ENCODE measurements at places on chromosomes 13 and 19.

DNA sequence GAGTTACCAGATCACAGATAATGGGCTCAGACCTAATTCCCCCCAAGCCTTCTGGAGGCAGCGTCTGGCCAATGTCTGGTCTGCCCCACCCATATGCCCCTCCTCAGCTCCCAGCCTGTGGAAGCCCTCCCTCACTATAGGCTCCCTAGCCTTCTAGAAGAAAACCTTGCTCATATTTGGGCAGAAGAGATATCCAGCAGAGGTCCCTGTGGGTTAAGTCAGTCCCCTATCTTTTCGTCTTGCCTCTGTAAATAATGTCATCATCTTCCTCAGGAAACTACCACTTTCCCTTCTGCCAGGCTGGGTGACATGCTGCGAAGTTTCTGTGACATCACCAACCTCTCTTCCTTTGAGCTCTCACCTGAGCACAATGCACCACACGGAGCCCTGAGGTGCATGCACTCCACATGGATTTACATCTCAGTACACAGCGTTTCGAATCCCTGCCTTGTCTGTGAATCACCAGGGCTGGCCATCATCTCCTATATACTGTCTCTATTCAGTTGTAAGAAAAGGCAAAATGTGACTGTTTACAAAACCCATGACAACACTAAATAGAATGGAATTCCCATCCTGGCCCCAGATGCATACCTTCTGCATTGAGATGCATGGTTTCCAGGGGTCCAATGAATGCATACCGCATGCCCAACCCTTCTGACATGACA is 112.8 kb downstream of the CRYL1 start:
- no peak for DNase-seq

DNA sequence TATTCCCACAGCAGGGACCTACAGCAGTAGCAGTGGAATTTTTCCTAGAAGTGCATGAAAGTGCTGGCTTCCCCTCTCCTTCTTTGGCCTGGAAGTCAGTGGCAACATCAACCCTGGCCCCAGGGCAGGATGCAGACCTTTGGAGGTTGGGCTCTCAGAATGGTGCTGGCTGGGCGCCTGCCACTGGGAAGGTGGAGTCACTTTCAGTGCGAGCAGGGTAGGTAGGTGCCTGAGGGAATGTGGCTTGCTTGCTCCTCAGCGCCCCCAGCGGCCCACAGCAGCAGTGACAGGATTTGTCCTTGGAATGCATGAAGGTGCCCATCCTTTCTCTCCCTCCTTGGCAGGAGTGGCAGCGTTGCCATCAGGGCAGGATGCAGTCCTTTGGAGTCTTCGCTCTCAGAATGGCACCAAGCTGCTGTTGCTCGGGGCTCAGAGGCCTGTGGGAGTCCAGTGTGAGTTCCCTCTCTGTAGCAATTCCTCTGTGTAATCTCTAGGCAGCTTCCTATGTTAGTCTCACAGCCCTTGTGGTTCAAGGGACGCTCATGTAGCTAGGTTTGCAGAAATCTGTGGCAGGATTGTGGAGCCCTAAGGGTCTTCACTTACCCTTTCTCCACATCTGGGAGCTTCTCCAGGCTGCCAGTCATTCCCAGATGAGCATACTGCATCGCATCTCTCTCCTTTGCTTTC is 354.4 kb upstream of the DACH1 start:
- no peak for DNase-seq

DNA sequence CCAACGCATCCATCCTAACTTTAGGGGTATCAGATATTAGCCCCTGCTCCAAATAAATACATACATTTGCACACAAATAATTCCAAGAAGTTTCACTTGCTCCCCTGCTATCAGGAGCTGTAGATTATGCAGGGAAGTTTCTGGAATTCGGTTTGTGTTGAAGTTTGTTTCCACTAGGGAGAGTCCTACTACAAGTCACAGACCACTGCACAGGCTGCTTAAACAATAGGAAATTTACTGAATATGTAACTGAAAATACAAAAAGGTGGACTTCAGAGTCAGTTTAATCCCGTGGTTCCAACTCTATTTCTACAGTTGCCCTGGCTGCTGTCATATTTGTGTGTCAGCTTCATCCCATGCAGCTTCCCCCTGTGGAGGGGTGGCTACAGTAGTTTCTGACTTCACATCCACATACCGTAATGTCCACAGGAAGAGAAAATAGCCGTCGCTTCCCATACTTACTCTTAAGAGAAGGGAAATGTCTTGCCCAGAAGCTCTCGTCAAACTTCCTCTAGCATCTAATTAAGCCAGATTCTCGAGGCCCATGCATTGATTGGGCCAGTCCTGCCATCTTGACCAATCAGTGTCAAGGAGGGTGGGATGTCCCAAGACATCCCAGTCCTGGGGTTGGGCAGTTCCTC is 286.6 kb downstream of the COG6 start:
- no peak for DNase-seq

DNA sequence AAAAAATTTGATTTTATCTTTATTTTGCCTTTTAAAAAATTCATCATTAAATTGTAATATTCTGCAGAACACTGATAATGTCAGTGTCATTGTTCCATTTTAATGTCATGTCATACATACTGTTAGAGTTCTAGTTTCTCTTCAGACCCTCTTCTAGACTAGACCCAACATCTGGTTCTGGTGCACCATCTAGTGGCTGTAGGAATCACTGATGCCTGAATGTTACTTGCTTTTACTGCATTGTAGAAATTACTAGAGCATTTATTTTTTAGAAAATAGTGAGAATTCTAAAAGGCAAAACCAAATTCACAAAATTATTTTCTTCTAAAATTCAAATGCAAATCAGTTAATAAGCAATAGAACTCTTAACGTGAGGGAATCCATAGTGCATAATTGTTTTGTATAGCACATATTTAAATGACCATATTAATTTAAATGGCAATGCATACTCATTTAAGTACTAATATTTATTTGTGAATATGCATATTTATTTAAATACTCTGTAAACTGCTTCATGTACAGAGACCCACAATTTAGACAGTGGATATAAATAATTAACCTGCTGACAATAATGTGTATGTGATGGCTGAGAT is 425.7 kb downstream of the KLF12 start:
- DNase-seq: peak; percentile 7

DNA sequence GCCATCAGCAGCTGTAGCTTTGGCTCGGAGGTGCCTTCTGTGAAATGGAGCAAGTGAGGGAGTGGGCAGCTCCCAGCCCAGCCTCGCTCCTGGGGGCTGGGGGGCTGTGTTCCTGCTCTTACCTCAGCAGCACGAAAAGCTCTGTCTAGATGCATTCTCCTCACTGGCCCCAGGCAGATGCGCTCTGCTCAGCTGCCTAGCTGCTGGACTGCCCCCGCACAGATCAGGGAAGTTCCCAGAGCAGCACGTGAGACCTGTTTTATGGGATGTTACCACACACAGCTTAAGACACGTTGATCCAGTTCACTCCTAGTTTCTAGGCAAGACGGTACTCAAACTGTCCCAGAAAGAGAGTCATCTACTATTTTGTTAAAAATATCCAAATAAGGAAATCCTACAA is 13.6 kb downstream of the LCP1 start:
- no peak for DNase-seq

GRCh38 chr13:97002581-97002980 is 8.3 kb upstream of the OXGR1 start:
- DNase-seq: no peak

DNA sequence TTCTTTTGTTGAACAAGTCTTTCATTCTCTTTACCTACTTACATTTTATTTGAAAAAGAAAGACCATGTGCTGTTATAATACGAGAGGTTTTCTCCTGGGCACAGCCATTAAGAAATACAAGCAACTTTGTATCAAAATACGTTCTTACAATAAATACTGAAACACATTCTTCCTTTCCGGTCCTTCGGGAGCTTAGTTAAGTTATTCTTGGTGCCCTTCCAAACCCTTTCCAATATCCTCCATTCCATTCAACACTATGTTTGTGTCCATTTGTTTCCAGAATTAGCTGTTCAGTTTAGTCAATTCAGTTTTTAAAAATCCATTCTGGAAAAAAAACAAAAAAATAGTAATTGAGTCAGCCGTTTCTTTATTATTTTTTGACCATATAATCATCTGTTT is 746.8 kb upstream of the SLC10A2 start:
- DNase-seq: no peak

DNA sequence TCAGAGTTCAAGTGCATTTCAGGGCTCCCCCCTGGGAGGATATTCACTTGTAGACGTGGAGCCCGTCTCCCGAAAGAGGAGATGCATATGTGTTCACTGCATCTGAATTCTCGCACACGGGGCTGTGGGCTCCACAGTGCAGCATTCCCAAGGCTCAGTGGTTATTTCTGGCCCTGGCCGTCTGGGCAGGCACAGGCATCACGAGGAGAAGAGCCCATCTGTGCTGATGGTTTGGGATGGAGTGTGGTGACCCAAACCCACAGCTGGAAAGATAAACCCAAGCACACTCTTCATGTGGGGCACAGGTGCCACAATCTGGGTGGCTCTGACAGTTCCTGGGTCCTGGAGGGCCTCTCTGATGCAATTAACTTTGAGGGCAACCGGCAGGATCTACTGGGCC is 242.1 kb downstream of the TSHZ3 start:
- DNase-seq: no peak

- DNase-seq: no peak
Observed at GRCh38 chr13:110801044-110801443, 87.5 kb downstream of the ING1 start.

- DNase-seq: no peak
Observed at GRCh38 chr13:47134939-47135489, 238.2 kb upstream of the HTR2A start.

- no peak for DNase-seq
Observed at GRCh38 chr13:78398743-78399410, 204.5 kb downstream of the POU4F1 start.

DNA sequence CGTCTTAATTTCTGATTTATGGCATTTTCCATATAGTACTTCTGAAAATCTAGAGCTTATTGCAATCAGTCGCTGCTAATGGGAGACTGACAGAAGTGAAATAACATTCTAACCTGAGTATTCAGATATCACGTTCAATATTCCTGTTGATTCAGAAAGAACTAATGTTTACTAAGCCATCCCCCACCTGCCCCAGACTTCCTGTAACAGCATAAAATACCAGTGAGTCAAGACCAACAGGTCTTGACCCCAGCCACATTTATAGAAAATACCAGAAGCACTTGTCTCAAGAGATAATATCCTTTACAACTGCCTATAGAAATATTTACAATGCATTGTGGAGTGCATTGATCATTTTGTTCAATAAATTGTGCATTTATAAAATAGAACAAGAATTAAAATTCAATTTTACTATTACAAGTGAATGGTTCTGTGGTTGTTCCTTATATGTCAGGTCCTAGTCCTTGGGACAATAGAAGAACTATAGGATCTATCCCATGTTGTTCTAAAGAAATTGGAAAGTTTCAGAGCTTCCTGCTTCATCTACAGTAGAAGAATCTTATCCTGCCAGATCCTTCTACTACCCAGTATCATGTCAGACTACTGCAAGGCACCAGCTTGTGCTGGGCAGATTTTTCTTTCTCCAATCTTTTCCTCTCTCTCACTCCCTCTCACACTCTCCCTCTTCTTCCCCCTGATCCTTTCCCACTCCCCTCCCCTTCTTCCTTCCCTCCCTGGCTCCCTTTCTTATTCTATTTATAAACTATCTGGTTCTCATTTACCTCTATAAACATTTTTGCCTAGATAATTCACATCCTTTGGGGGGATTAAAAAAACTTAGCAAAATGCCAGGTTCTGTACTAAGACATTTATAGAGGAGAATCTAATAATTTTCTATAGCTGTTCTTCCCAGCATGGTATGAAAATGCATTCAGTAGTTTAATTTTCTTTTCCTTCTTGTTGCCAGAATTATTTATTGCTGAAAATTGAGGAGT is 629.9 kb downstream of the DIAPH3 start:
- no peak for DNase-seq

DNA sequence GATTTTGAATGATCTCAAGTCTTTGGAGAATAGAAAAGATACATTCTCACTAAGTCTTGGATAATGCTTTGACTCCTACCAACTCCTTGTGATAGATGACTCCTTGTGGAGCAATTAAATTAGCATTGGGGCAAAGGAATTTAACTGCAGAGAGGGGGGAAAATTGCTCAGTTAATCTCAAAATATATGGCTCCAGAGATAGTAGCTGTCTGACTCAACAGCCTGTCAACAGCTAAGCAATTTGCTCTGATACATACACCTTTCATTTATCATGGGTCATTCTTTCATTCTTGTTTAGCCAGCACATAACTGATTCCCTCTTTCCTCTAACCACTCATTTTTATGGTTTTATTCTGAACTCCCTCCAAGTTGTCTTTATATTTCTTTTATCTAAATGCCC is 225.6 kb upstream of the OBI1 start:
- no peak for DNase-seq

DNA sequence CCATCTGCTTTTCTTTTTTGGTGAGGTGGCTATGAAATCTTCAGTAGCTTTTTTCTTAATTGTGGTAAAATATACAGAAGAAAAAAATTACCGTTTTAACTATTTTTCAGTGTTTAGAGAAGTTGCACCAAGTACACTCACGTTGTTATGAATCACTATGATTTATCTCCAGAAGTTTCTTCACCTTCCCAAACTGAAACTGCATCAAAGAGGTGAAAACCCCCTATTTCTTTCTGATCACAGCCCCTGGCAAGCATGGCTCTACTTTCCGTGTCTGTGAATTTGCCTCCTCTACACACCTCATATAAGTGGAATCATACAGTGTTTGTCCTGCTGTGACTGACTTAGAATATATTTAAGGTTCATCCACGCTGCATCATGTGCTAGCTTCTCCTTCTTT is 15.6 kb upstream of the SIGLEC10 start:
- DNase-seq: no peak

DNA sequence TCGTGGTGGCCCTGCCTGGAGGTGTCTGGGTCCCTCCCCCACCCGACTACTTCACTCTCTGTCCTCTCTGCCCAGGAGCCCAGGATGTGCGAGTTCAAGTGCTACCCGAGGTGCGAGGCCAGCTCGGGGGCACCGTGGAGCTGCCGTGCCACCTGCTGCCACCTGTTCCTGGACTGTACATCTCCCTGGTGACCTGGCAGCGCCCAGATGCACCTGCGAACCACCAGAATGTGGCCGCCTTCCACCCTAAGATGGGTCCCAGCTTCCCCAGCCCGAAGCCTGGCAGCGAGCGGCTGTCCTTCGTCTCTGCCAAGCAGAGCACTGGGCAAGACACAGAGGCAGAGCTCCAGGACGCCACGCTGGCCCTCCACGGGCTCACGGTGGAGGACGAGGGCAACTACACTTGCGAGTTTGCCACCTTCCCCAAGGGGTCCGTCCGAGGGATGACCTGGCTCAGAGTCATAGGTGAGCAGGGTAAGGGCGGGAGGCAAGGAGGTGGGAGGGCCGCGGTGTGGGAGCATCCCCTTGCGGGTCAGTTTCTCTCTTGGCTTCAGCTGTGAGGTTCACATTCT is 19.2 kb downstream of the NECTIN2 start:
- DNase-seq: no peak

GRCh38 chr13:26614721-26615120 is 57.2 kb downstream of the WASF3 start:
- DNase-seq: peak; percentile 30

DNA sequence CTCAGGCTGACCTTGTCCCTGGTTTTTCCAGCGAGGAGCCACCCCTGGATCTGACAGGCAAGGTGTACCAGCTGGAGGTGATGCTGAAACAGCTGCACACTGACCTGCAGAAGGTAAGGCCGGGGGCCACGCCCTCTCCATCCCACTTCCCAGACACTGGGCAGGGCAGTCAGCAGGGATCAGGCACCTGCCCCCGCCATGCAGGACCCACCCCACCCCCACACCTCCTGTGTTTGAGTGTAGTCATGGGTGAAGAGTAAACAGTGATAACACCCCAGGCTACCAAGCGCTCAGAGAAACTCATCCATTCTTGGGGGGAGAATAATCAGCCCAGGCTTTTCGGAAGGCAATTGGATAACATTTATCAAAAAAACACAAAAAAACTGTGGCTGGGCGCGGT is 19.9 kb downstream of the DPF1 start:
- DNase-seq: no peak
